ENCODE measurements at places on chromosomes 5 and 9. TPM values are rescaled to one million over a fixed set of nuclear protein-coding genes. Genes with fewer than 3 reads are reported as not detected.

Gene CDH10
- total RNA-seq: not detected

Gene PIP5K1B
- total RNA-seq: 3.9 TPM

Gene HMCN2
- not detected for total RNA-seq

Gene KCNN2
- not detected for total RNA-seq

Gene DBN1
- total RNA-seq: 6.3 TPM

Gene FGFR4
- total RNA-seq: 3.1 TPM

Gene GNA14
- total RNA-seq: not detected

Gene EIF4E1B
- not detected for total RNA-seq

Gene FBLL1
- not detected for total RNA-seq

Gene LAMC3
- 9.2 TPM for total RNA-seq

Gene JADE2
- 99.0 TPM for total RNA-seq

Gene CARD6
- total RNA-seq: 5.3 TPM

Gene CCDC192
- not detected for total RNA-seq

Data from naive thymus-derived CD4-positive, alpha-beta T cell (primary cell).